ENCODE measurements at places on chromosomes 4 and X.
A peak's percentile ranks its signal among the peaks of the same experiment; 100 is the strongest.

- no peak for DNase-seq
Observed at GRCh38 chr4:17477774-17478472, 34.0 kb downstream of the QDPR start.

GRCh38 chr4:80036949-80037685 is 35.9 kb downstream of the ANTXR2 start:
- DNase-seq, result no peak

DNA sequence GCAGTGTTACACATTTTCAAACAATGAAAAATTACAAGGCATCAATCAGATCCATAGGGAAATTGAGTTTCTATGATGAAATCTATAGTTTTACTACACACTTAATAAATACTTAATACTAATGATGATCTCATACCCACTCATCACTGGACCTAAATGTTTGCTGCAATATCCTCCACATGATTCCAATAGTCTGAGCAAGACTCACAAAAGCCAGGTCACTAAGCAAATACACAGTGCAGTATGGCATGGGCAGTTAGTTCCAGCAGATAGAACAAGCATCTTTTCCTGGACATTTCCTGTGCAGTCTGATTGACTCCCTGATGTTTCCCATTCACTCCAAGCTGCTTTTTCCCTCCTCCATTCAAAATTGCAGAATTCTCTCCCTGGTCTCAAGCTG is 109.0 kb upstream of the ATOH1 start:
- DNase-seq, result no peak

DNA sequence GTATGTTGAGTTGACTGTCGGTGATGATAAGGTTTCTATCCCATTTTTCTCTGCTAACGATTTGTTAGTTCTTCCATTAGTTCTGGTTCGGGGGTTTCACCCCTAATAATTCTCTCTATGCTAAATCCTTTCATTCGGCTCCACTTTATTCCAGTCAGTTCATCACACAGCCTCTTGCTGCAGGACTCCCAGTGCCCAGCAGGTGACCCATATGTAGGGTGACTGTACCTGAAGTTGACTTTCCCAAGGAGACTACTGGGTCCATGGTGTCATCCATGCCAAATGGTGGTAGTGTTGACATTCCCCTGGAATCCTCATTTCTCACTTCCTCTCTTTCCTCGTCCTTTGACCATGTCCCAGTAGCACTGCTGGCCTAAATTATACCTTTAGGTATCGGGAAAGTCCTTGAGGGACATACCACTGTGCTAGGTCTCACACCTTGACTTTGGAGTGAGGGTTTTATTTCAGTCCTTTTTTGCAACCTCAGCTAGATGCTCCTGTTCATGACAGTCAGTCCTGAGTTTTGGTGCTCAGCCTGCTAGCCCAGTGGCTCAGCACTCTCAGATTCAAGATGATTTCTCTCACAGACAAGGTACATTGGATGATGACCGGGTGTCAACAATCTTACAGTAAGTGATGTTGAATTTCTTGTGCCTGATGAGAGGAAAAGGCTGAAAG is 105.1 kb upstream of the ARHGAP24 start:
- DNase-seq, result no peak

DNA sequence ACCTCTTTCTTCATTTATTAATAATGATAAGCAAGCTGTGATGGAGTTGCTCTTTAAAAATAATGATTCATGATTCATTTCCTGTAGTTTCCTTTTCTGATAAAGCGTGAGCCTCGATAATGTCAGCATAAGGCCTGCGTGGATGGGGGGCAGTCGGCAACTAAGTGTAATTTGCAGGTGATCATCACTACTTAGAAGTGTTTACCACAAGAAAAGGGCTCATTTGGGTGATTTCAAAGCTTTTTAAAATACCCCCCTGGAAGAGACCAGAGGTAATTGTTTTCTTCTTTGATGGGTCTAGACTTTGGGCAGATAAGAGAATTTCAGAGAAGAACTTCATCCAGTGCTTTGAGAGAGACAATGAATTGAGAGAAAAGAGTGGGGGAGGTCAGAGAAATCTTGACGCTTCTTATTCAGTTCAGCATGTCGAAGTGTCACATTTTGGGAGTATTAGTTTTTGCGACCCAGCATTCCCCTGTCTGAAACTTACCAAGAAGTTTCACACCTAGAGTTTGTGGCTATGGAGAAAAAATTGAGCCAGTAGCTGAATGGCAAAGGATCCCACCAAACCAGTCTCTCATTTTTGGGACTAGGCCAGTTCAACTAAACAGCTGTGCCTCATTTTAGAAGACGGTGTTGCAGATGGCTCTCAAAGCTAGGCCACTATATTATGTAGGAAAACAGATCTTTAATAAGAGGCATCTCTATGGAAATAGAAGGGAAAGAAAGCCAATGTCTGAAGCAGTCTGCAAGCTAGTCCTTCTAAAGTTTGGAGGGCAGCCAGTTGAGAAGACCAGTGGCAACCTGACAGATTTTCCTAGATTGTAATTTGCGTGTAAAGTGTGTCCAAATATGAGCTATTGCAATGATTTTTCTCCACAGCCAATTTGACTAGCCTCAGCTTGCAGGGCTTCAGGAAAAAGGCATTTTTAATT is 171.0 kb upstream of the PPP1R2C start:
- DNase-seq, result no peak

DNA sequence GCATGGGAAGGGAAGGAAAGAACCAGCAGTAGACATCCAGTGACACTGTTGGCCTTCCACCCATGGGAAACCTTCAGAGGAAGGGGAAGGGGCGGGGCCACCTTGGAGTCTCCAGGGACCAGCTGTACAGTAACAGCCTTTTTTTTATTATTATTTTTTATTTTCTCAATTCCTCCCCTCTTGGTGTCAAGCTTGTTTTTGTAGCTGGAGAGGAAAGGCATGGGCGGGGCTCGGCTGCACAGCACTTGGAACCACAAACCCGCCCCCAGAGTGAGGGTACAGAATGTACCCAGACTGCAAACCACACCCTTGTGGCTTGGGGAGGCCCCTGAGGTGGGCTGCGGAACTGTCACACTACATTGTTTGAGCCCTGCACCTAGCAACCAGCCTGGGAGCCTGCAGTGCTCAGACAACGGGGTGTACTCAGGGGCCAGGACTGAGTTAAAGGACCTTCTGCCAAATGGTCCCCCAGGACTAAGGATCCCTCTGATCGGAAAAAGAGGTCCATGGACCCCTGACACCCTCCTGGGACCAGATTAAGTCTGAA is 45.7 kb downstream of the PRPS1 start:
- peak; percentile 80 for DNase-seq
